ENCODE measurements at places on chromosomes 3 and 15. TPM values are rescaled to one million over a fixed set of nuclear protein-coding genes. Genes with fewer than 3 reads are reported as not detected.
A peak's percentile ranks its signal among the peaks of the same experiment; 100 is the strongest.

DNA sequence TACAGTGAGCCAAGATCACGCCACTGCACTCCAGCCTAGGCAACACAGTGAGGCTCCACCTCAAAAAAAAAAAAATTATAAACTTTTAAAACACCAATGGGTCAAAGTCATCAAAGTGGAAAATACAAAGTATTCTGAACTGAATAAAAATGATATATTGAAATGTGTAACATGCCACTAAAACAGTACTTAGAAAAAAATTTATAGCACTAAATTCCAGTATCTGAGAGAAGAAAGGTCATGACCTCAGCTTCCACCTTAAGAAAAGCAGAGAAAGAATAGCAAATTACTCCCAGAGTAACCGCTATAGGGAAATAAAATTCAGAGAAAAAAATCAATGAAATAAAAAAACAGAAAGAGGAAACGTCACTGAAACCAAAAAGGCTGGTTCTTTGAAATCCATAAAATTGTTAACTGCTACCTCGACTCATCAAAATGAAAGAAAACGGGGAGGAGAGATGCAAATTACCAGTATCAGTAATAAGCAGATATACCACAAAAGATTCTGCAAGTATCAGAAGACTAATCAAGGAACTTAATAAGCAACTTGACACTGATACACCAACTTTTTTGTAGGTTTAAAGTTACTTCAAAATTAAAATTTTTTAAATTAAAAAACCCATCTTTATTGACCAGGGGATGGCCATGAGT is 20.8 kb downstream of the ATP13A3 start:
- DNase-seq = no peak

DNA sequence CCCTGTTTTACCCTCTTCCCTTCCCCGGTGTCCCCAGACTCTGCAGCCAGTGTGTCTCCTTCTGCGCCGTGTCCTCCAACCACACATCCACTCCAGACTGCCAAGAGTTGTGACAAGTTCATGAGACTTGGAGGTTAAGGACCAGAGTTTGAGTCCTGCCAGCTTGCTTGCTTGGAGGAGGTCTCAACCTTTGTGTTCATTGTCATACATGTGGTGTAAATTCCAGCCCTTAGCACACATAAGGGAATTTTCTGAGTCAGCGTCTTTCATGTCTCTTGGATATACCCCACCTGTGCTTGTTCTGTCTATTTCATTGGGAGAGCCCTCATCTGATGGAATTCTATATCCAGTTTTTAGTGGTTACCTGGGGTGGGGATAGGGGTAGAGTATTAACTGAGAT is 13.3 kb downstream of the CORO2B start:
- peak; percentile 10 for DNase-seq

DNA sequence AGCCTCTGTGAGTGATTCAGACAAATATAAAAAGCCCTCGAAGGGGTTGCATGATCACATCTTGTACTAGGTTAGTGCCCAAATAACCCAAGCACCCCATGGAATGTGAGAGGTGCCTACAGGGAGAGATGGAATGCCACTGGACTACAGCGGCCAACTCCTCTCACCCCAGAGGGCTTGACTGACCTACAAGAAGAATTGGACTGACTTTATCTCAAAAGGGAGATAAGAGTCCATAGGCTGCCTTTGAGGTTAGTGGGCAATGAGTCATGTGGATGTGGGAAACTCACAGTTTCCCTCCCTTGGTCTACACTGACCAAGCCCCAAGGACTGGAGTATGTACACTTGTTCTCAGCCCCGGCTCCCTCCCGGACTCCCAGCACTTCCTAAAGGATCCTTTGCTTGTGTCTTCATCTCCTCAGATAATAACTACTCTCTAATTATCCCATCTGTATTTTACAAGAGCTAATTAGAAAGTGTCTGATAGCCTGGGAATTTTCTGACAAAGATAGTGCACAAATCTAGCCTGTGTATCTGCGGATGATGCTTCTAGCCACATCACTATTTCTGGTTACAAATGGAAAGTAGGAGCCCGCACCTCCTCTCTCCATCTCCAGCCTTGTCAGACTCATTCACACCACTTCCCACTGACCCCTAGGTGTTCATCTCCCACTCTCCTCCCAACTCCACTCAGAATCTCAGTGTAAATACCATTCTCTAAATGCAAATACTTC is 547.8 kb upstream of the TBL1XR1 start:
- peak; percentile 61 for DNase-seq

- no peak for DNase-seq
These were observed 33.4 kb downstream of the FANCD2OS start for GRCh38 chr3:10074666-10075065.

GRCh38 chr3:41115069-41115468 is 84.2 kb upstream of the CTNNB1 start:
- no peak for DNase-seq

DNA sequence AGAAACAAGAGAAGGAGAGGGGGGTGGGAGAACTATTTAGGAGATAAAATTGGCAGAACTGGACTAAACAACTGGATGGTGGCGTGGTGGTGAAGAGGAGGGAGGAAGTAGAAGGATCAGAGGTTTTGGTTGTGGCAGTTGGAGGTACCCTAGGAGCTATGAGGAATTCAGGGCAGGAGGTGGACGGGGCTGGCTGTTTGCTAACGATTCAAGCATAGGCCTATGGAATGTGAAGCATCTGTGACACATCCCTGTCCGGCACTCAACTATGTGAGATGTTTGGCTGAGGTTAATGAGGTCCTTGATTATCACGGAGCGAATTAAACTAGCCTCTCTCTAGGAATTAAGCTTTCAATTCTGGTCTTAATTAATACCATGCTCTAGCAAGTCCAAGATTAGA is 13.5 kb downstream of the TARS3 start:
- DNase-seq = no peak

GRCh38 chr3:40557575-40558161 is 32.9 kb downstream of the ZNF621 start:
- DNase-seq = no peak

The CELF6 gene
- 0.40 TPM for total RNA-seq

The ACAN gene
- total RNA-seq = 0.35 TPM

The C3orf85 gene
- total RNA-seq = not detected

The SAXO2 gene
- 2.7 TPM for total RNA-seq

The HRH1 gene
- 0.40 TPM for total RNA-seq

All from heart left ventricle (tissue), 16 donors.